Ammon's horn (tissue), 1 donor: ENCODE measurements at places on chromosomes 6 and 20.

GRCh38 chr20:57211908-57212533 is 54.4 kb downstream of the BMP7 start:
- no peak for DNase-seq

GRCh38 chr6:52539607-52540006 is 37.3 kb downstream of the TRAM2 start:
- DNase-seq: no peak

DNA sequence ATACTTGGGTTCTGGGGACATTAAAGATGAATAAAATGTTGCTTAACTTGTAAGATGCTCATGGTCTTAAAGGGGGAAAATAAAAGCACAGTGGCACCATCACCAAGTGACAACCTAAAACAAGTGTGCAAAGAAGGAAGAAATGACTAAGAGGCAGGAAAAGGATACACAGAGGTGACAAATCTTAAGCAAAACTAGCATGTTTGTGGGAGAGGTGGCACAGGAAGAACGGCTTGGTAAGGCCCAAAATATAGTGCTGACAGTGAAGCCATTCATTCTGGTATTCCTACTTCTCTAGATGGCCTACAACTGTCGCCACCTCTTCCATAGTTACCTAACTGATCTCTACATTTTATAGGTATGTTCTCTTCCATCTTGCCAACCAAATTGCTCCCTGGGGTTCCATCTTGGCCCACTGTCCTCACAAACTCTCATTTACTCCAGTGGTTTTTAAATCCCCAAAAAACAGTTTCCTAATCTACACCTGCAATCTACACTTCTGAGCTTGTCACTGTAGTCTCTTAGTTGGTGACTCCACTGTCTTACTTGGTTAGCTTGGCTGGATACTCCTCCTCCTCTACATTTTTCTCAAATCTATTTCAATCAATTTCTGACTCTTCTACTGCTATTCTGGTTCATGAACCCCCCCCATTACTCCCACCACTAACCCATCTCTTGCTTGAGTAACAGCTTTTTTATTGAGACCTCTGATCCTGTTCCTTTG is 33.5 kb downstream of the FAM8A1 start:
- DNase-seq: no peak

DNA sequence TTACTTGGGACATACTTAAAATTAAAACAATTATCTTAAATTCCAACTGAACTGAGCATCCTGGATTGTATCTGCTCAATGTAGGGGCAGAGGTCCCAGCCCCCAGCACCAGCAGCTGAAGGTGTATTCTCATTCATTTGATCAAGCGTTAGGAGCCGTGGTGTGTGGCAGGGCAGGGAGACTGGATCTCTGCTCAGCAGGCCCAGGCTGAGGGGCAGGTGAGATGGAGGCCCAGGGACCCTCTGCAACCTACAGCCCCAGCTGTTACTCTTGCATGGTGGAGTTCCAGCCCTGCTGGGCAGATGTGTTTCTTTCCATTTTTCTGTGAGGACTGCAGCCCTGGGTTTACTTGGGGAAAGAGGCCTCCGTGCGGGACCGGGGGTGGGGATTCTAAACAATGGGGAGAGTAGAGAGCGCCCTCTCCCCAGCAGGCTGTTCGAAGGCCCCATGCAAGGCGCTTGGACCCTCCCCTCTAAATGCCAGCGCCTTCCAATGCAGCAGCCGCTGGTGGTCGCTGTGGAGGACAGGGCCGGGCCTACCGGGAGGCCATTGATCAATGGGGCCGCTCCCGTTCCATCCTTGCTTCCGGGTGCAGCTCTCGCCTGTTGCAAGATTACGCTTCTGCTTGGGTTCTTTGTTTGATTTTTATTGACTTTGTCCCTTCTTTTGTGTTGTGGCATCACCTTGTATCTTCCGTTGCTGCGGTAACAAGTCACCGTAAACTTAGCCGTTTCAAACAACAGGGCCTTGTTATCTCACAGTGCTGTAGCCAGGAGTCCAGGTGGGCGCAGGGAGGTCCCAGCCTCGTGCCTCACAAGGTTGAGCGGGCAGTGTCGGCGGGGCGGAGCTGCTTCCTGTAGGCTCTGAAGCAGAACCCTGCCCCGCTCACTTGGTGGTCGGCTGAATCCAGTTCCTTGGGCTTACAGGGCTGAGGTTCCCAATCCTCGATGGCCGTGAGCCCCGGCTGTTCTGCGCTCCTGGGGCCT is 134.8 kb upstream of the PHACTR3 start:
- no peak for DNase-seq

DNA sequence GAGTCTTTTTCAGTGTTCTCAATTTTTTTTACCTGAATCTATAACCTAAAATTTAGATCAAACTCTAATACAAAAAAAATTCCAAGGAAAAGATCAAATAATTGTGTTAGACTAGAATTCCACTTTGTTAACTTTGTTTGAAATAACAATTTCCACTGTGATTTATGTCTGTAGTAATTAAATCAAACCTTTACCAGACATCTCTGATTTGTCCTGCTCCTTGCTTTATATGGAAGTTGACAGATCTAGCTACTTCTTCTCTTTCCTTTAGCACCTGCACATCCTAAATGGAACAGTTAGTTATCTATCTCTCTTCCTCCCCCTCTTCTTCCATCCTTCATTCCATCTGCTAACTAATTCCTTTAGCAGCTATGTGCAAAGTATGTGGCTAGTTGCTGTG is 99.5 kb upstream of the TMEM30A start:
- DNase-seq: no peak

- no peak for DNase-seq
Measured at GRCh38 chr6:7776509-7776908, 50.6 kb downstream of the BMP6 start.

GRCh38 chr20:41316051-41316450 is 1.5 kb downstream of the ZHX3 start:
- DNase-seq: no peak

GRCh38 chr20:18440403-18440802 is 26.4 kb downstream of the DZANK1 start:
- DNase-seq: no peak
